H1 (cell line): ENCODE measurements at places on chromosomes 12 and 14. TPM values are rescaled to one million over a fixed set of nuclear protein-coding genes. Genes with fewer than 3 reads are reported as not detected.
A peak's percentile ranks its signal among the peaks of the same experiment; 100 is the strongest.

EFS gene
- 27.8 and 29.0 TPM in 2 replicates for total RNA-seq

DNA sequence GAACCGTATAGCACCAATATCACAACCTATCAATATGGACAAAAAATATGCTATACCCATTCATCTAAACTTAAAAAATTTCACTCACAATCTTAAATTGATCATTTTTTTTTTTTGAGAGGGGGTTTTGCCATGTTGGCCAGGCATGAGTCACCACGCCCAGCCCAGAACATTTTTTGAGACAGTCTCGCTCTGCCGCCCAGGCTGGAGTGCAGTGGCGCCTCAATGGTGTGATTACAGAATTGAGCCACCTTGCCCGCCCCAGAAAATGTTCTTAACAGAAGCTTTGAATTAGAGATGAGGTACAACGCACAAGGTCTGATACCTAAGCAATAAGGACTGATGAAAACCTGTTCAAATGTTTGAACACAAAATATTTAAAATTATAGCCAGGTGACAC, 15.8 kb upstream of the ATP5F1B start:
- no peak overlapping the region for H3K27ac ChIP-seq
- no peaks in the 10 kb centered on the region for H3K27me3 ChIP-seq

DNA sequence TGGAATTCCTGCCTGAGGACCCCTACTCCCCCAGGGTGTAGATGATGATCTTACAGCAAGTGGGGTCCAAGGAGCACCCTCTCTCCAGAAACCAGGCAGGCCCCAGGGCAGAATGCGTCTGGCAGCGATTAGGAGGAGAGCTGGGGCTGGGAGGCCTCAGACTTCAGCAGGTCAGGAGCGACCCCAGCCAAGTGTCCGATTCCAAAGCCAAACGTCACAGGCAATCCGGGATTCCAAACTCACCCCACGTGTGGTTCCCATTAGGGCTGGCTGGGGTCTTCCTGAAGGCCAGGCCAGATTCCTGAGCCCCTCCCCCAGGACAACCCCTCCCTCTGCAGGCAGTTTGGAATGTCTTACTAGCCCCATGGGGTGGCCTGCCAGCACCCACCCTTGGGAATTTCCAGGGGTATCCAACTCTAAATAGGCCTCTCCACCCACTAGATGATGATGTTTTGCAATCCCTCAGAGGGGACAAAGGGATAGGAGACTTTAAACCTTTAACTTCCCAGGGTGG, 17.3 kb upstream of the FIGNL2 start:
- no peak overlapping the region for H3K27ac ChIP-seq
- H3K36me3 ChIP-seq = no peaks in the 10 kb centered on the region
- DNase-seq = no peak
- peak overlapping the region; percentile 19; the same call in 1 of the 2 replicates for H3K4me3 ChIP-seq
- H3K27me3 ChIP-seq = peaks cover 22% of the 10 kb centered on the region

GRCh38 chr14:60085085-60085484, 6.6 kb upstream of the PCNX4 start:
- H3K4me1 ChIP-seq = no peaks in the 10 kb centered on the region
- no peaks in the 10 kb centered on the region for H3K27me3 ChIP-seq
- no peak overlapping the region for H3K27ac ChIP-seq
- H3K4me3 ChIP-seq = no peak overlapping the region
- no peaks in the 10 kb centered on the region for H3K36me3 ChIP-seq

DNA sequence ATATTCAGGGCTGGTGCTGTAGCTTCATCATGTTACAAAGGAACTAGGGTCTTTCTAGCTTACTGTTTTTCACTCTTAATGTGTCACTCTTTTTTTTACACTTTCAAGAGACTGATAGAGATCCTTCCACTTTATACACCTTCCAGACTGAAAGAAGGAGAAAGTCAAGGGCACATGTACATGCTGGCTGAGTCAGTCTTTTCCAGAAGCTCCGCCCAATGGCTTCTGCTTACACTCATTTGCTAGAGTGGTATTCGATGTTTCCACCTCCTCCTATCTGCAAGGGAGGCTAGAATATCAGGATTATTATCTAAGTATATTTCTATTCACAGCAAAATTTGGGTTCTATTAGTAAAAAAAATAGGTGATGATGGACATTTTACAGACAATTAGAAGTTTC, 325.8 kb upstream of the OR4E1 start:
- no peaks in the 10 kb centered on the region for H3K4me1 ChIP-seq
- no peaks in the 10 kb centered on the region for H3K27me3 ChIP-seq
- H3K36me3 ChIP-seq = no peaks in the 10 kb centered on the region
- H3K27ac ChIP-seq = no peak overlapping the region
- no peak overlapping the region for H3K4me3 ChIP-seq
